ENCODE measurements at places on chromosomes 2 and 18.

GRCh38 chr2:235325151-235325550 is 168.7 kb upstream of the AGAP1 start:
- DNase-seq: no peak

DNA sequence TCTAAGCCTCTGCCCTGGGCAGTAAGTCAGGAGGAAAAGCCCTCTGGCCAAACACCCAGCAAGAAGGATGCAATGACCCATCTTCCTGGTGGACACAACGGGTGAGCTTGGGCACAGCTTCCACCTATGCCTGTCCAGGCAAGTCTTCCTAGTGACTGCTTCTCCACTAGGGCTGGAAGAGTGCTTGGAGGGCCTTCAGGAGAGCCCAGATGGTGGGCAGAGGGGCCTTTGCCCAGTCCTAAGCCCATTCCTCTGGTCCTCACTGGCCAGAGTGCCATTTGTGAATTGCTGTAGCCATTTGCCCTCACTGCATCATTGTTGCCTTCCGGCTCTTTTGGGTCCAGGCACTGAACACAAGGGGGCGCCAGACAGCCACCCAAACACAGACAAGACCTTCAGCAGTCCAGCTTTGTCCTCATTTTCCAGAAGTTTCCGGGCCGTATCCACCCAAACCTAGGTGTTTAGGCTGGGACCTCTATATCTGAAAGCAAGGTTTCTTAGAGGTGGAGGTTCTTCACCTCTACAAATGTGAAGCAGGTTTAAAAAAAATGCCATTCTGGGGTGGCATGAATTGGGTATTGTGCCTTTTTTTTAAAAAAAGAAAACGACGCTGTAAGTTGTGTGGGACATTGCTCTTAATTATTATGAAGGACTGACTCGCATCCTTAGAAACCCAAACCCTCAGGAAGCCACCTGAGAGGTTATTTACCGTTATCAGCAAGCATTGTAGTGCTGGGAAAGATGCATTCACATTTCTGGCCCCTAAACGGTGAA is 29.5 kb downstream of the PAX8 start:
- DNase-seq: peak; percentile 62

DNA sequence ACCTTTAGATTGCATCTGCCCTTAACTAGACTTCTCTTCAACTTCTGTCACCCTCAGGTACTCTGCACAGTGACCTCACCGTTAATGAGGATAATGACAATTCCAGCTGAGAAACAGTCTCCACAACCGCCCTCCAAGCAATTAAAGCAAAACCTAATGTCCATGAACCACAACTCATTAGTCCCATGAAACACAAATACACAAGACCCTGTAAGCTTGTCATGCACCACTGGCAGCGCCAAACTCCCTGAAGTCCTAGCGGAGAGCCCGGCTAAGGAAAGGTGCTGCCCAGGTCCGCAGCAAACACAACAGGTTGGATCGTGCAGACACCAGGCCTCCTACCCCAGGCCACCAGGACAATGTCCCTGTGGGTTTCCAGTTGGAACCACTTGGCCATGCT is 7.4 kb downstream of the SMAD7 start:
- DNase-seq: no peak

DNA sequence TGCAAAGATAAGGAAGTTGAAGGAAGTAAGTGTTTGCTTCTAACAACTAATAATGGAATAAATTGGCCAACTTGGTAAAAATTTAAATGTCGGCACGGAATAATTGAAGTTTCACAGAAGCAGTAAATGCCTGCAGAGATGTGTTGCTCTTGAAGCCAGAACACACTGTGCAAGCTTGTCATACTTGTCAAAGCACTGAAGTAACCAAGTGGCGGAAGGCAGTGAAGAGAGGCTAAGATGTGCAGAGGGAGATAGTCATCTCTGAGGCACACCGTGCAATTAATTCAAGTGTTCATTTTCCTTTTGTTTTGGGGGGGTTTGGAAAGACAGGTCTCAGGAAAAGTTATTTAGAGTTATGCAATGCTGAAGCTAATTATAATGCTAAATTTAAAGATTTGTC is 5.2 kb downstream of the DCDC2C start:
- no peak for DNase-seq

GRCh38 chr18:79738041-79738461 is 58.4 kb downstream of the CTDP1 start:
- no peak for DNase-seq

DNA sequence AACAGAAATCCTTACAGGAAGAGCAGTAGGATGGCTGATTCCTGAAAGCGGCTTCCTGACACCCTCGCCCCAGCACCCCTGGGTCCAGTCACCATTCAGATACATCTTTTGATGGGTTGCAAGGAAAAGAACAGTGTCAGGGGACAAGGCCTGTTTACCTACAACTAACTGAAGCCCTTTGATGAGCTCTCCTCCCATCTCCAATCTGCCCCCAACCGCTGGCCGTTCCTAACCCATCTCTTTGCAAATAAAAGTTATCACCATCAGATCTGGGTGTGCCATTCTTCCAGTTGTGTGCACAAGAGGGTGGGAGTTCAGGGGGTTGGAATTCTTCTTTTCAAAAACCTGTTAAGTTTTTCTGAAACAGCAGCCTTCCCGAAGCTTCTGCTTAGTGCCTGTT is 48.9 kb downstream of the ARL4C start:
- DNase-seq: no peak

- DNase-seq: no peak
These were observed 820.4 kb downstream of the GALR1 start for GRCh38 chr18:78069784-78070664.

- no peak for DNase-seq
These were observed 226.2 kb downstream of the SP3 start for GRCh38 chr2:173739006-173739405.

DNA sequence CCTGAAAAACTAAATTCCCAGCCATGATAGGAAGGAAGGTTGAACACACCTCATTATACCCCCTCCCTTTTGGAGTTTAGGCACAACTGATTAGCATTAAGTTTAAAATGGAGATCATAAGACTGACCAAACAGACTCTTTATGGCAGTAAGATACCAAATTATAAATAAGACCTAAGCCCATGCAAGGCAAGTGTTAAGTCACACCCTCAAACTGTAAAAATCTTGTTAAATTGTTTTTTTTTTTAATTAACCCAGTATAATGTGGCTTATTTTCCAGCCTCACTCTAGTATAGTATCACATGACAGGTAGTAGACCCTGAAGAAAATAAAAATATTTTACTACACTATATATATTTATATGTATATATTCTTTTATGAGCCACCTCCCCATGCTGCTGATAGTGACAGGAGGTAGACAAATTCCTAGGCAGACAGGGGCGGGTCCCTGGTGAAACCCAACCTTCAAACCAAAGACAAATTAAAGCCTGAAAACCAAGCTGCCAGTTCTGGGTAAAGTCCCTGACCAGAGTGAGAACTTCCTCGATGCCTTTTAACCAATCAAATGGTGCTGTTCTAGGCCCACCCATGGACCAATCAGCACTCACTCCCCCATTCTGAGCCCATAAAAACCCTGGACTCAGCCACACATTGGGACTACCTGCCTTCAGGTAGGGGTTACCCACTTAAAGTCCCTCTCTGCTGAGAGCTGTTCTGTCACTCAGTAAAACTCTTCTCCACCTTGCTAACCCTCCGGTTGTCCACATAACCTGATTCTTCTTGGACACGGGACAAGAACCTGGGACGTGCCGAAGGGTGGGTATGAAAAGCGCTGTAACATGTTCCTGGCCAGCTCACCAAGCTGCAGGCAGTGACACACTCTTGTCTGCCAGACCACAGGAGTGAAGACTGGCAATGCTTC is 123.9 kb upstream of the B3GNT2 start:
- DNase-seq: no peak

GRCh38 chr2:240387669-240388358 is 47.6 kb upstream of the GPC1 start:
- DNase-seq: no peak

DNA sequence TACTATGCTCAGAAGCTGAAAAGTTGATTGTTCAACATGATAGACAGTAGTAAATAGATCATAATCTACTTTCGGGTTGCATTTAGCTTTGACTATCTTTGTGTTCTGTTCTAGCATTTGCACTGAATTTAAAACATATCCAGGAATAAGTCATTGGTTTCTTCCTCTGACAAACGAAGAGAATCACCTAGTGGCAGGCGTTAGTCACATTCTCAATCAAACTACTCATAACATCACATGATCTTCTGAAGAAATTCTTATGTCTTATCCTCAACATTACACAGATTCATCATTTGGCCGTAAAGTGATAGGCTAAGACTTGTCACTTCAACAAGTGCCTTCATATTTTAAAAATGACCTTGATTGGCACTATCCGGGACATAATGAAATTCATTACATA is 63.6 kb upstream of the TTC21B start:
- DNase-seq: no peak

GRCh38 chr2:179107737-179108136 is 57.8 kb upstream of the CCDC141 start:
- no peak for DNase-seq

DNA sequence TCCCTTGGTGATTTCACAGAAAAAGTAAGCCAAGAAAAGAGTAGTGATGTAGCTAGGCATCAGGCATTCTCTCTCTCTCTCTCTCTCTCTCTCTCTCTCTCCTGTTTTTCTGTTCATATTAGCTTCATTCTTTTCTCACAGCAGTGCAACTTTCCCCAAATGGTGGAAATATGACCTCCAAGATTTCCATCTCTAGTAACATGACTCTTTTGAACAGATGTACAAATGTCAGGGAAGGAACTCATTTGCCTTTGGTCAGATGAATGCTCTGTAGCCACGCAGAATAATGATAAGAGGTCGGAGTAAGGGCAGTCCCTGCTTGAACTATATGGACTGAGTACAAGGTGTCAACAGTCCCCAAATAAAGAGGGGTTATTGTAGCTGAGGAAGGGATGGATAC is 316.2 kb downstream of the GALNT13 start:
- no peak for DNase-seq

- peak; percentile 39 for DNase-seq
These were observed 993 bp downstream of the RBMS1 start for GRCh38 chr2:160492401-160493226.

- DNase-seq: no peak
These were observed 13.8 kb downstream of the MLPH start for GRCh38 chr2:237500681-237501424.

- DNase-seq: no peak
These were observed 80.3 kb downstream of the MAPRE2 start for GRCh38 chr18:35121531-35121930.

- no peak for DNase-seq
These were observed 65.3 kb upstream of the AMMECR1L start for GRCh38 chr2:127951026-127951425.

GRCh38 chr2:168449419-168449818 is 6.7 kb upstream of the CERS6 start:
- no peak for DNase-seq

DNA sequence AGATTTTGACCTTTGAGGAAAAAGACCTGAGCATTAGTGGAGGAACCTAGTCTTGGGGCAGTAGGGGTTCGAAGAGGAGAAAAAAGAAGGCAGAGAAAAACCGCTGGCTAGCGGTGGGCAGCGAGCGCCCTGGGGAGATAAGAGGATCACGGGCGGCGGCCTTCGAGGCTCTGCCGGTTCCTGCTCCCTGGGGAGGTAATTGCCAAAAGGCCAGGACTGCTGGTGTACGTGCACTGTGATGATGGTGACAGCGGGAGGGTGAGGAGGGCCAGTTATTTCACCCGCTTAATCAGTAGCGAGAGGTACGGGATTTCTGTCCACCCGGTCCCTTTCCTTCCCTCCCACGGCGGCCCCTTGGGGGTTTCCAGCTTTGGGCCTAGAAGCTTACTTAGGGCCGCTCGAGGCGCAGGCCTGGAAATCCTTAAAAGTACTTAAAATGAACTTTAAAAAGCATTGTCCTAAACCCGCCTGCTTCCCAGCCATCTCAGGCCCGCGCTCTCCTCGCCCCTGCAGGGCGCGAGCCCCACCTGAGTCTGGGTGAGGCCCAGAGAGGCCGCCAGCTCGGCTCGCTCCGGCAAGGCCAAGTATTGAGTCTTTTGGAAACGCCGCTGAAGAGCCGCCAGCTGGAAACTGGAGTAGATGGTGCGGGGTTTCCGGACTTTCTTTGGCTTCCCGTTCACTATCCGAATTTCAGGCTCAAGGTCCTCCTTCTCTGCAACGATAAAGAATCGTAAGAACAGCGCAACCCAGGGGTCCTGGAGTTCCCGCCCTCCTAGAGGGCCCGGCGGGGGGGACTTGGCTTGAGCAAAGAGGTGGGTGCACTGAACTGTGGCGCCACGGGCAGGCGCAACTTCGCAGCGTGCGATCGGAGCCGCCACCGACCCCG is 1.5 kb downstream of the DLX2 start:
- no peak for DNase-seq

DNA sequence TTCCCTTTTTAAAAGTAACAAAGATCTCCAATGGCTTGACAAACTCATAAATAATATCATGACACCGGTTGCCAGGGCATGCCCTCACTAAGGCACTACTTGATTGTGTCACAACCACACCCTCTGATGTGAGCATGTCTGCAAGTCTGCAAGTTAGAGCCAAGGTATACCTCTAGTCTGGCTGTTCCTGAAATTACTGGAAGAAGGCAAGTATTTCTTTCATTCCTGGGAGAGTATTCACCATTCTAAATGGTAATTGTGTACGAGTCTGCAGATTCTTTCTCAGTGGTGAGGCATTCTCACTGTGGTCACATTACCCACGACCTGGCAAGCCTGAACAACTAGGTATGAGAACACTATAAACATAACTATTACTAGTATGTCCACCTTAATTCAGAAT is 25.7 kb upstream of the RNU4ATAC start:
- no peak for DNase-seq

DNA sequence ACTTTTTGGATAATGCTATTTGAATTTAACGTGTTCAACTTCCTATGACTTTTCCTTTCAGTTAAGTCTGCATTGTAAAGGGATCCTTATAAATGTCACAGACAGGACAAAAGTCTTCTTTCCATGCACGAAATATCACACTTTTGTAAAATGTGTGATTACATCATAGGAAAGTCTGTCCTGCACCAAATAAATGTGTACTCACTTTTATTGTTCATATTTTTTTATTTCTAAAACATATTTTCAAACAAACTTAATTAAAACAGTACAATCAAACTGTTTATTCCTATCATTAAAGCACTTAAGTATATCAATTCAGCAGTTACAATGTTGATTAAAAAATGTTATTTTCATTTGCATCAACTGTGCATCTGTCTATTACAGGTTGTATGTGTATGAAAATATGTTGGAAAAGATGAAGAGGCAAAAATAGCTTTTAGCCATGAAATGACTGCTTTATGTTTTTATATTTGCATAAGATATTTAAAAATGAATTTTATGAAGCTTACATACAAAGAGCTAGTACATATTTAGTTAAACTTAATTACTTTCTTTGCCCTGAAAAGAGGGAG is 105.6 kb downstream of the CSRNP3 start:
- DNase-seq: no peak

DNA sequence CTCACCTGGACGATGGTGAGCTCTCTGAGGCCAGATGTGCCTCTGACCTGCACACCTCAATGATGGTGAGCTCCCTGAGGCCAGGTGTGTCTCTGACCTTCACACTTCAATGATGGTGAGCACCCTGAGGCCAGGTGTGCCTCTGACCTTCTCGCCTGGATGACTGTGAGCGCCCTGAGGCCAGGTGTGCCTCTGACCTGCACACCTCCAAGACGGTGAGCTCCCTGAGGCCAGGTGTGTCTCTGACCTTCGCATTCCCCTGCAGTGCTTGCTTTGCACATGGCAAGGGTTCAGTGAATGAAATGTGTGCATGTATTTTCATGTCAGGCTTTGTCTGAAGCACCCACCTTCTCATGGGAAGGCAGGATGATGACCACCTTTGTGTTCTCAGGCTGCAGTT is 95.5 kb downstream of the PTGR3 start:
- DNase-seq: no peak

- no peak for DNase-seq
These were observed 47.7 kb upstream of the EML6 start for GRCh38 chr2:54675738-54676137.

GRCh38 chr2:69811591-69811990 is 17.9 kb upstream of the GMCL1 start:
- no peak for DNase-seq

Data from stimulated activated CD8-positive, alpha-beta memory T cell treated with anti-CD3 and anti-CD28 coated beads, Interleukin-2, amount 100 ng/mL, for 48 hours (primary cell).